ENCODE measurements at places on chromosomes 2 and 18.

DNA sequence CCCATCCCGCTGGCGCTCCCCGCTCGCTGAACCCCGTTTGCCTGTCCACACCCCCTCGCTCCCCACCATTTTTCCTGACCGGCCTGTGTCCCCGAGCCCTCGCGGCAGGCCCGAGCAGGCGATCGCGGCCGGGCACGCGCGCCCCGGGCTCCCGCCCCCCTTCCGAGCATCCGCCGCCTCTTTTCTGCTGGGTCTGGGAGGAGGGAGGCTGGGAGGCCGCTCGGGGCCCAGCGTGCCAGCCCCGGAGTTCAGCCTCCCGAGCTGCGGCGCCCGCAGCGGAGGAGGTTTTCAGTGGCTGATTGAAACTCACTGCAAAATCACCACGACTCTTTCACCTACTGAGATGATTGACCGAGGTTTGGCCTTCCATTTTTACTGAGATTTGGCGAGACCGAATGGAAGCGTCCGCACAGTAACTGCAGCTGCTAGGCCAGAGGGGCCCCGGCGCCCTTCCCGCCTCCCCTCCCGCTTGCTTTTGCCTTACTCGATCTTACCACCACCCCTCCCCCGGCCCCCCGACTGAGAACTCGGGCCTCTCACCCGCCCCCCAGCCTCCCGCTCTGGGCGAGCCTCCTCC, 4.8 kb downstream of the SOX11 start:
- DNase-seq: no peak

DNA sequence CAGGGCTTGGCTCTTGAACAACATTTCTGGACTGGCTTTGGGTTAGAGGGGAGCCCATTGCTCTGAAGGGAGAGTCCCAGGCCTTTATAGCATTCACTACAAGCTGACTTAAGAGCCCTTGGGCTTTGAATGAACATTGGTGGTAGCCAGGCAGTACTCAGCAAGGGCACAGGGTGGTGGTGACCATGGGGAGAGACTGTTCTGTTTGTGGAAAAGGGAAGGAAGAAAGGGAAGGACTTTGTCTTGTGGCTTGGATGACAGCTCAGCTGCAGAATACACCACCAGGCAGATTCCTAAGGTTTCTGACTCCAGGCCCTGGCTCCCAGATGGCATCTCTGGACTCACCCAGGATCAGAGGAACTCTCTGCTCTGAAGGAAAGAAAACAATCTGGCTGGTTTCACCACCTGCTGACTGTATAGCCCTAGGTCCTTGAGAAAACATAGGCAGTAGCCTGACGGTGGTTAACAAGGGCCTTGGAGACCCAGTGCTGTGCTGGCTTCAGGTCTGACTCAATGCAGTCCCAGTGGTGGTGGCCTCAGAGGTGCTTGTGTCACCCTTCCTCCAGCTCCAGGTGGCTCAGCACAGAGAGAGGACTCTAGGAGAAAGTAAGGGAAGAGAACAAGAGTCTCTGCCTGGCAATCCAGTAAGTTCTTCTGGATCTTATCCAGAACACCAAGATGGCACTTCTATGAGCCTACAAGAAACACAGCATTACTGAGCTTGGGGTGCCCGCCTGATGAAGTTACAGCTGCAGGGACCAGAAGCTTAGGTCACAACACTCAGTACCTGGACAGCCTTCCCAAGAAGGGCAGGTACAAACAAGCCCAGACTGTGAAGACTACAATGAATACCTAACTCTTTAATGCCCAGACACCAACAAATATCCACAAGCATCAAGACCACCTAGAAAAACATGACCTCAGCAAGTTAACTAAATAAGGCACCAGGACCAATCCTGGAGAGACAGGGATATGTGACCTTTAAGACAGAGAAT, 16.4 kb upstream of the ABCB11 start:
- DNase-seq: no peak

GRCh38 chr2:201203916-201204654, 21.1 kb downstream of the CASP10 start:
- no peak for DNase-seq

DNA sequence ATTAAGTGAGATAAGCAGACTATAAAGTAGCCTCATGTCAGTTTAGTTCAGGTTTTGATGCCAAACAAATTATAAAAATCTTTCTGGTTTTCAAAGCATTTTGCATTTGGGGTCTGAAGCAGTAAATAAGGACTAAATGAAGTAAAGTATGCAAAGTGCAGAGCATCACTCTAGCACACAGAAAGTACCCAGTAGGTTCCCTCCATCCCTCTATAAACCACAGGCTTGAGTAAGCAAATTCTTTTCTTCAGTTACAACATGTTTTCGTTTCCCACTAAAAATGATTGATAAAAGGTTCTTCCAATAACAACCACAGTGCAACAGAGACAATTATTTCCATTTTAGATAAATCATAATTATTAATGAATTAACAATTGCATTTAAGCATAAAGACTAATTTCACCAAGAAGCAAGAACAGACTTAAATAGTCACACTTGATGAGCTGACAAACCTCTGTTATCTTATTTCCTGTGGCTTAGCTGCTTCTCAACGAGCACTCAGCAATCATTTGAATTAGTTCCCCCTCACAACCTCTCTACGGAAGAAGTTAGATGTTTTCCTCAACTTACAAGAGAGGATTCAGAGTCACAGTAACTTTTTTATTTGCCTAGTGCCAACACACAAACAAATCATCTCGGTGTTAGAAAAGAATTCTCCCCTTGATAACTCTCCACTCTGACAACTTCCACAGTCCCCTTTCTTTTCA, 249.8 kb downstream of the NBAS start:
- DNase-seq: no peak

DNA sequence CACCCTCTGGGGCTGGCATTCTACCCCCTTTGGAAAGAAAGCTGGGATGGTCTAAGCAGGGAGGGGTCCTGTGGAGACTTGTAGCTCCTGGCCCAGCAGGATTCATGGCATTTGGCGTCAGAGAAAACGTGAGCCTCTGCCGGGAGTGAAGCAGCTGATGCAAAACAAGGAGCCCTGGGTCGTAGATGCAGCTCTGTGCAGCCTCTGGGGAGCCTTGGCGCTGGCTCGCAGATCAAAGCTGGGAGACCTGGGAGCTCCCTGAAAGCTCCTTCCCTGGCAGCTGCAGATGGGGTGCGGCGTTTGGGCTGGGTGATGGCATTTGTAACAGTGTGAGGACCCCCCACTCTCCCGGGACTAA, 148.3 kb downstream of the KLHL29 start:
- DNase-seq: no peak

DNA sequence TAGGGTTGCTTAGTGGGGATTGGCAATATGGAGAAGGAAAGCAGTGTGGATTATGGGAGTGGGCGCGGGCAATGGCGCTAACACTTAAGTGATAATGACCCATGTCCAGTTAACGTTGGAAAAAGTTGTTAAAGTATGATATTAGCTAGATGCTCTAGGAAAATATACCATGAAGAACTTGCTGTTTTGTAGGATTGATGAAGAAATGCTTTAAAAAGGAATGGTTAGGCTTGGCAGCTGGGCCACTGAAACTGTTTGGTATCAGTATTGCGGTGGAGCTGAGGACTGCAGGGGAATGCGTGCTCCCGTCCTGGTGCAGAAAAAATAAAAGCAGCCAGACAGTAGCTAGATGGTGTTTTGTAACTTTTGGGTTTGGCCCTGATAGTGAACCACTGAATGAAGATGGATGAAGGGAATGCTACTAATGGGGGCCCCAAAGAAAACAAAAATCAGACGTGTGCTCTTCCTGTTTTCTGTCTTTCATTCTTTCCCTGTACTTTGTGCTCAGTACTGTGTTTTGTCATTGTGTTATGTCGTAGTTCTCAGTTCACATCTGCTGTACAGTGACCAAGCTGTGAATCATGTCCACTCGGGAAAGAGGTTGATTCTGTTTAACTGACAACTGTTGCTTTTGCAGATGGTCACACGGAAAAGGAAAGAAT, 999 bp downstream of the INSIG2 start:
- no peak for DNase-seq

GRCh38 chr18:44473394-44474066, 207.2 kb upstream of the SETBP1 start:
- DNase-seq: no peak

DNA sequence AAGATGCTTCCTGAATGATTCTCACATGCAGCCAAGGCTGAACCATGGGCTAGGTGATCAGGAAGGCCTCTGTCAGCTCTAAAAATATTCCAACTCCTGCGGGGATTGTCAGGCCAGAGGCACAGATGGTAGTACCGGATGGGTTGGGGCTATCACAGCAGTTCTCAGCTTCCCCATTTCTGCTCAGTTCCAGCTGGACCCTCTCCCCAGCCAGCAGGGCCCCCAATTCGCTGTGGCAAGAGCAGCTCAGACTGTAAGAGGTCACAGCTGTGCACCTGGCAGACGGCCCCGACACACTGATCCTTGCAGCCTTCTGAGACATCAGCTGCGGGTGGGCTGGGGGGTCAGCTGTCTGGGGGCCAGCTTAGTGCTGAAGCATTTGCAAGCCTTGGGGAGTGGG, 43.6 kb upstream of the TCF7L1 start:
- no peak for DNase-seq

DNA sequence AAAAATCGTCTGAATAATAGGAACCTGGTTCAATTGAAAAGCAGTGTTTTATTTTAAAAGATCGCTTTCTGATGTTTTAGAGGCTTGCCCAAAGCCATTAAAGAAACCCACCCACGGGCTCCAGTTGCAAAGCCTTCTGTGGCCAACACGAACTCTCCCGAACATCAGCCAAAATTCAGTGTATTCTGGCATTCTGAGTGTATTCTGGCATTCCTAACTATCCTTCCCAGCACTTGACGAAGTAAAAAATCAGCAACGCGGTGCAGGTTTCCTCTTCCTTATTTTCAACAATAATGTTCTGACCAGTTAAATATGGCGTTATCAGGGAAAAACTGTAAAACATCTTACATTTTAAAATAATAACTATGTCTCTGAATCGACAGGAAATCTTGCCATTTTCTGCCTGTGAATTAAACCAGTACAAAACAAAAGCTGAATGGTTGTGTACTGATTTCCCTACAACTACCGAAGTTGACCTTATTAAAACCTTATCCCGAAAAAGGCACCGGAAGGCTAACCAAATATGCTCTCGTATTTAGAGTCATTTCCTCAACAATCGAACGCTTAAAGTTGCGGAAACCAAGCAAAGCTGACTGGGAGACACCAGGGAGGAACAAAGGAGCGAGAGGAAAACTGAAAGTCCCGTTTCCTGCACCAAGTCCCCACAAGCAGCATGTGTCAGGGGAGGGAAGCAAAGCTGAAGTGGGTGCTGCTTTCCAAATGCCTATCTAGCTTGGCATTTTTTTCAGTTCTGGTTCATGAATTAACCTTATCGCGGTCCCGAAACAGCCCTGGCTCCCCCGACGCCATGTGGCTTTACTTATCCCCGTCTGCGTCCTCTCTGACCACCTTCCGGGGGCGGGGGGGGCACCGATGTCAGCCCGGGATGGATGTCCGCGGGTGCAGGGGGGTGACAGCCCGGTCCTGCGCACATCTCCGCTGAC, 44.3 kb downstream of the ZNF516 start:
- no peak for DNase-seq

DNA sequence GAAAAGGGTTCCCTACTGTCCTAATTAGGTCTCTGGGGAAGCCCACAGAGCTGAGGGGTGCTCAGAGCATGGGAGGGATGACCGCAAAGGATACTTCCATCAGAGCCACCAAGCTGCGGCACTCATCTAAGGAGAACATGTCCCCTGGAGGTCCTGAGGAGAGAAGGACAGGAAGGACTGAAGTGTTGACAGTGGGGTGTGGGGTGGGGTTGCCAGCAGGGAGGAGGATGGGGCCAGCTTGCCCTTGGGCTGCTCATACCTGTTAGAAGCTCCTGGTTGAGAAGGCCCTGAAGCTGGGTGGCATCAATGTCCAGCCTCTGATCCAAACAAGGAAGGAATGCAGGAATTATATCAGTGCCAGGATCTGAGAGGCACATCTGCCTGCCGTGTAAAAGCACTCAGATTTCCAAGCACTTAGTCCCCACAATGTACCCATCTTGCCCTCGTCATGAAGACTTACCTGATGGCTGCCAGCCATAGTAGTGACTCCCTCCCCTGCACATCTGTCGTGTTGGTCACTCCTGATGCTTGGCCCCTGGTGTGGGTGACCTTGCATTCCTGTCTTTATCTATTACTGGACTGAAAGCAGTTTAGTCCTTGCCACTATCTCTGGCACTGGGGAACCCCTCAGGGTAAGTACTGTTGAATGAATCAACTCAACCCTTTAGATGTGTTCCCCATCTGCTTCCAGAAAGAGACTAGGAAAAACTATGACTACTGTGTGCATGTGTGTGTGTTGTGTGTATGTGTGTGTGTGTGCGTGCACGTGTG, 68.9 kb downstream of the CAPN13 start:
- no peak for DNase-seq

DNA sequence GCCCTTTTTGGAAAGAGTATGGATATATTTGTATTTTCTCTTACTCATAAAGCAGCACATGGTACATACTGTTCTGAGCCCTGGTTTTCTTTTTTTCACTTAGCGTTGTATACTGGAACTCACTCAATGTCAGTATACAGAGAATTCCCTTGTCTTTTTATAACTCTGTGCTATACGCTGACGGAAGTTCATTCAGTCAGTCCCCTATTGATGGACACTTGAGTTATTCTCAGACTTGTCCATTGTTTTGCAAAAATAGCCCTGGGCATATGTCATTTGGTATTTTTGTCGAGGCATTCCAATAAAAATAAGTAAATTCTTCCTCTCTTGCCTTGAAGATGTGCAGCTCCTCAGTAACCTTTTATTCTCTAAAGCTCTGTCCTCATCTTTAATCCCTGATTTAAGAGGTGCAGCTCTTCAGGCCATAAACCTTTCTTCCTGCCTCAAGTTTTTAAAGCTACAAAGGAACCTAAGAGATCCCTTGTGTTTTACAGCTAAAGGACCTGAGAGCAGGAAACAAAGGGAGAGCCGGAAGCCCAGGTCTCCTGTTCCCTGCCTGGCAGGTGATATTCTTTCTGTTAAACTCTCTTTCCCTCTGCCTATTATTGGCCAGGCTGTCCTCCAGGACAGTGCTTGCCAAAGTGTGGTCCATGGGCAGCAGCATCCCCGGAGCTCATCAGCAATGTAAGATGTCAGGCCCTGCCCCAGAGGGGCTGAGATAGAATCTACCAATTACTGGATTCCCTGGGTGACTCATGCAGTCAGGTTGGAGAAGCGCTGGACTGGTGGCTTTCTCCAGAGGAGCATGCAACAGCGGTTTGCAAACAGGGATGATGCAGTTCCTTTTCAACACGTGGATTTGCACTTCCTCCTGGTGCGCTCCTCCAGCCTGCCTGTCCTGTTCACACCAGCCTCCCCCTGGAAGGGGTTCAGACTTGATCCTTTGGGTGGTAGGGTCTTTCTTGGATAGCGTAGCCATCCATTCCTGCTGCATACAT, 158.0 kb downstream of the NEDD4L start:
- no peak for DNase-seq

GRCh38 chr2:101829429-101829828, 131.9 kb downstream of the MAP4K4 start:
- no peak for DNase-seq

GRCh38 chr2:133675-134593, 87.6 kb upstream of the FAM110C start:
- no peak for DNase-seq

- no peak for DNase-seq
These were observed 4.3 kb downstream of the UBXN2A start for GRCh38 chr2:23944527-23944926.

DNA sequence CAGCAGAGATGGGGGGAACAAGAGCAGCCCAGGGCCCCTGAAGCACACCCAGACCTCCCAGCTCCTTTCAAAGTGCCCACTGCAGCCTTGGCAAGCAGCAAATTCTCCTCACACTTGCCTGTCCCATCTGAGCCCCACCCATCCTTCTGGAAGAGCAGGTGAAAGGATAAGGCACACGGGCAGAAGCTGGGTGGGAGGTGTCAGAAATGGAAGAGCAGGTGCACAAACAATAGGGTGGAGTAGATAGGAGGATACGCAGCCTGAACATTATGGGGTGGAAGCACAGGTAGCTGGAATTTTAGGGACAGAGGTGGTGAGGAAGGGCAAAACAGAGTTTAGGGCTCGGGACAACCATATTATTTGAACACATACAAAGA, 69.2 kb downstream of the TNS1 start:
- DNase-seq: no peak
